ENCODE measurements at places on chromosomes 3 and 15. TPM values are rescaled to one million over a fixed set of nuclear protein-coding genes. Genes with fewer than 3 reads are reported as not detected.

Gene CCRL2
- polyA plus RNA-seq = 1.6 TPM

Gene ACOX2
- polyA plus RNA-seq = 25.7 TPM

Gene CHRNA3
- polyA plus RNA-seq = 2.6 TPM

Gene C3orf85
- polyA plus RNA-seq = not detected

Gene CASR
- polyA plus RNA-seq = 0.25 TPM
